ENCODE measurements at places on chromosomes 12 and 14. TPM values are rescaled to one million over a fixed set of nuclear protein-coding genes. Genes with fewer than 3 reads are reported as not detected.
A peak's percentile ranks its signal among the peaks of the same experiment; 100 is the strongest.

Gene LYZ
- 1.1 TPM for total RNA-seq

DNA sequence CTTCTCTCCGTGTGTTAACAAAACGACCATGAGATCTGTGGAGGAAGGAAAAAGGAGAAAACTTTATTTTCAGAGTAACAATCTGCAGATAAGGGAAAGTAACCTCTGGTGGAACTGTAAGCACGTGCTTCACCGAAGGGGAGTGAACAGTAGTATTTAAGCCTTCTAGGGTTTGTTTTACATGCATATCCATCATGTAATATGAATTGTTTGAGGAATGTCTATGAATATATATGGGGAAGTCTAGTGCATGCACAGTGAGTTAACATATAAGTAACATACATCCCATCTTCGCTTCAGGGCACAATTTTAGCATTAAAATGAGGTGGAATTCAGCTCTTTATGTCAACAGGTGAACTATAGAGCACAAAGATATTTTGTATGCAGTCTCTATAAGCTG lies 101.1 kb downstream of the FUT8 start:
- DNase-seq = no peak

DNA sequence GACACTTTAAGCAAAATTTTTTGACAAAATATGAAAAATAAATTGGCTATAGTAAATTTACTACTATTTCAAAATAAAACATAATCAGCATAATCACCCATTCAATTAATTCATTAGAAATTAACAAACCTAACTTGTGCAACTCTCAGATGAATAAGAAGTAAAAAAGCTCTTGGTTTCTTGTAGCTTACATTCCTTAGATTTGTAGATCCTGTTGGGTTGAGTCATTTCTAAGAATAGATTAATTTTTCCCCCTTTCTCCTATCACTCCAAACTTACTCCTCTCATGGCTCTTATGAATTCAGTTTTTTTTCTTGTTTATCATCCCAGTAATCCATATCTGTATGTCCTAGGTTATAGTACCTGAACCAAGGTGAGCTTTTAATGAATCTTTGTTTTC lies 230.9 kb upstream of the LRIG3 start:
- DNase-seq = no peak

Gene TAS2R20
- total RNA-seq = 0.81 TPM

GRCh38 chr14:41606282-41606531 lies 469 bp upstream of the LRFN5 start:
- no peak for DNase-seq

DNA sequence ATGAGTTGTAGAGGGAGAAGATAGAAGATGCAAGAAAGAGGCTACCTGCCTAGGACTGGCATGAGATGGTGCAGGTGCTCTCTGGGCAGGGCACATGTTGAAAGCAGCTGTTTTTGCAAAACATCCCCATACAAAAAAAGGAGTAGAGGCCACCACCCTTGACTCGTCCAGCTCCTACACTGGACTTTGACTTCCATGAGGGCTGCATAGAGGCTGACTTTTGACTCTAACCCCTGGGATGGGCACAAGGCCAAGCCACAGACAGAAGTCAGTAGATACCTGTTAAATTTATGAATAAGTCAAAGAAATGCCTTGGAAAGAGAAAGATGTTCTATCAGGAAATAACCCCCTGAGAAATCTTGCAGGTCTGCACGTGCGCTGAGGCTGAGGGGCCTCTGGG lies 1139.1 kb upstream of the TMEM132C start:
- no peak for DNase-seq

GRCh38 chr14:83253870-83254269 lies 1720.2 kb upstream of the SEL1L start:
- DNase-seq = no peak

Gene AQP6
- 0.21 TPM for total RNA-seq

DNA sequence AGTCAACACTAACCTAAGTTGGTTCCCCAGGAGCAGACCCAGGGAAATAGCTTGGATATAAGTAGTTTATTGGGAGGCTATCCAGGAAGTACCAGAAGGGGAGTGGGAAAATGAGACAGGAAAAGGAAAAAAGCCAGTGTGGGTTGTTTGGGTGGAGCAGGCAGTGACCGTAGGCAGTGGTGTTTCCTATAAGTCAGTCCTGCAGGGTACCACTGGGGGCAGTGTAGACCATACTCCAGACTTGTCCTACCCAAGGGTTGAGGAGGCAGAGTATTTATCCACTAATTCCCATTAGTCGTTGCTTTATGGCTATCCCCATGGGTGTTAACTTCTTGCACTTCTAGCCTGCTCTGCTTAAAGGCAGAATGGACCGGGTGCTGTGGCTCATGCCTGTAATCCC lies 6.4 kb upstream of the CCDC60 start:
- peak; percentile 75 for DNase-seq

DNA sequence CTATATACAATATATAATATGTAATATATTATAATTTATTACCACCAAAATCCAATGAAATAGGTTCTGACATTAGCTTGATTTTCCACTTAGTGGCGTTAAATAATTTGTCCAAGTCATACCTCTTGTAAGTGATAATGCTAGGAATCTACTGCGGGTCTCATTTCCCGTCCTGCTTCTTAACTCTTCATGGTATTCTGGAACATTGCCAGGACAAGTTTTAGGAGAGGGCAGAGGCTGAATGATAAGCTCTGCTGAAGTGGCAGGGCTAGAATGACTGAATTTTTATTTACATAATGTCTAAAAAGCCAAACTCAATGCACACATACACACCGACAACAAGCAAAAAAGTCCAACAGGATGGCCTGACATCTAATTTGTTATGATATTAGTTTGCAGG lies 70.4 kb upstream of the PTPRQ start:
- no peak for DNase-seq

DNA sequence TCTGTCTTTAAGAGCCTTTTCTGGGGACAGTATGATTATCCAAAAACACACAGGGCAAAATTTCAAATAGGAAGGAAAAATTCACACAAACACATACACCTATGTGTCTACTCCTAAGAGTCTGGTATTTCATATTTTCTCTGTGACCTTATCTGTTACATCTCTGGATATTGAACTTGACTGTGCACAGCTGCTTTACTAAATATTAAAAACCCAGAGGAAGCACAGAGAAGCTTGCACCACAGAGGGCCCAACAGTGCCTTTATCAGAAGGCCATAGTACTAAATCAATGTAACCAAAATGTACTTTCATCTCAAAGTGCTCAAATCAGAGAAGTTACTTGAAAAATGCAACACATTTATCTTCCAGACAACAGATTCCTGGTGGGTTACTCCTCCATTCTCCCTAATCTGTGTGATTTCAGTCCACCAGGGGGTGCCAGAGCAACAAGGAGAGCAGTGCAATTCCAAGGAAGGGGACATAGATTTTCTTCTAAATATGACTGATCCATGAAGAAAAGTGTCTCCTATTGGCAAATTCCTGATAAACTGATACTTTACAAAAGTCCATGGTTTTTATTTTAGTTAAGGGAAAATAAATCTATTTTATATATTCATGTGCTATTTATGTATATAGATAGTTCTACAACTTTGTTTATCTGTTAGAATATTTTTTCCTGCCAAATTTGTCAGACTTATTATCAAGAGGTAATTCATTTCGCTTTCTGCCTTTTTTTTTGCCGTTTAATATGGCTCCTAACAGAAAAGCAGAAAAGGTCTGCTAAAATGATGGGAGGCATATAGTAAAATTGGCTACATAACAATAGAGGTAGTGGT lies 617.6 kb downstream of the LRFN5 start:
- peak; percentile 85 for DNase-seq

GRCh38 chr12:115470977-115471376 lies 787.0 kb upstream of the TBX3 start:
- DNase-seq = no peak

- no peak for DNase-seq
Measured at GRCh38 chr14:106585692-106586091, 1059.3 kb downstream of the TMEM121 start.

GRCh38 chr14:54893151-54893760 lies 9.4 kb downstream of the GCH1 start:
- no peak for DNase-seq

GRCh38 chr12:30624009-30624408 lies 71.7 kb downstream of the IPO8 start:
- DNase-seq = no peak
